ENCODE measurements at places on chromosomes 3 and 15.

DNA sequence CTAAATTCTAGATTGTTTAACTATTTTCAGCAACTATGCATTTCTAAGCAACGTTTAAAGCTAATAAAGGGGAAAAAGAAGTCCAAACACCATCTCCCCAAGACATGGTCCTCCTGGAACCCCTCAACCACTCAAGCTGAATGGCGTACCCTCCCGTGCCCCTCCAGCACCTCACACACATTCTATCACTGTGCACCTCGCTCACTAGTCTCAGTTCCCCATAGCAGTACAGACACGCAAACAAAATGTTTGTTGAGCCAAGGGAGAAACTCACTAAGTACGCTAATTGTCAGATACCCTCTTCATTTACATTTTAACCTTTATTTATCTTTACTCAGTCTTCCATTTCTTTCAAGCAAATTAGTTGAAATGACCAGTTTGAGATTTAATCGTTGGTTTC is 48.8 kb downstream of the ACAP2 start:
- DNase-seq, result no peak

- no peak for DNase-seq
Observed at GRCh38 chr15:54810031-54810430, 386.7 kb downstream of the RSL24D1 start.

DNA sequence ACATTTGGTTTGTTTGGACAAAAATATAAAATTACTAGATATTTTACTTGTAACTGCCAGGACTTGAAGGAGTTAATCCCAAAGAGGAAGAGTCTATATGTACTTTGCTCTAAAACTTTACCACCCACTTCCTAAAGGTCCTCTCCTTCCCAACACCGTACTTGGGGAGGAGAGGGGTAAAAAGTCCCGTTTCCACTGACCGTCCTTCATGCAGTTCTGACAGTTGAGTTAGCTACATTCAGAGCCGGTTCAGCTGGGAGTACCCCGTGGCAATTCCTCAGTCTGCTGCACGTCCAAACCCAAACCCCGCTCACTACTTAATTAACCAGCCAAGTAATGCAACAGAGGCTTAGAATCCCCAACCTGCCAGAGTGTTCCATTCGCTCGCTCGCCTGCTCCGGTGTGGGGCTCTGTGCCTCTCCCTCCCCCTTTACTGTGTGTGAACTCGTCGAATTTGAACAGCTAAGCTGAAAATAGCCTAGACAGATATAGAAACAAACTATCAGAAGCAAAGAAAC is 519.7 kb downstream of the FOXP1 start:
- no peak for DNase-seq

DNA sequence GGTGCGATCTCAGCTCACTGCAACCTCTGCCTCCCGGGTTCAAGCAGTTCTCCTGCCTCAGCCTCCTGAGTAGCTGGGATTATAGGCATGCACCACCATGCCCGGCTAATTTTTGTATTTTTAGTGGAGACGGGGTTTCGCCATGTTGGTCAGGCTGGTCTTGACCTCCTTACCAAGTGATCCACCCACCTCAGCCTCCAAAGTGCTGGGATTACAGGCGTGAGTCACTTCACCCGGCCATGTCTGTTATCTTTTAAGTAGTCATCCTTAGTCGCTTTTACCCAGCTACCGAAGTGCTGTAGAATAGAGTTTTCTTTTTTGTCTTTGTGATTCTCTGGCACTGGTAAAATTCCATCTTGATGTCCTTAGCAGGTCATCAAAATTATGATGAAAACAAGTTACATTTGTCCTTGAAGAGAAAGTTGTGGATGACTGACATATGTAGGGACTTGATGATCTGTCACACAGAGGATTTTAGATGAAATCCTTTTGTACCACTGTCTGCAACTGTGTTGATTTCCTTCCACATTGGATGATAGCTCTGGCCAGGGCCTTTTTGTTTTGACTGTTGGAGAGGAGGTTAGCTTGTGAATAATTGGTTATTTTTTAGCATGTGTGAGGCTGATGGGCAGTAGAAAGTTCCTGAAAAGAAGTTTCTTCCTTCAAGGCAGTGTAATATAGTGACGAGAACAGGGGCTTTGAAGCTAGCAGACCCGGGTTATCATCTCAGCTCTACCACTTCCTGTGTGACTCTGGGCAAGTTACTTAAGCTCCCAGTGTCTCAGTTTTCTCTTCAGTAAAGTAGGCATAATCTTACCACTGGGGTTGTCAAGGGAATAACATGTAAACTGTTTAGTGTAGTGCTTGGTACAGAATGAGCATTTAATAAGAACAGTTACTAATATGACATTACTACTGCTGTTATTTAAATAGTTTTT is 18.8 kb downstream of the ATG7 start:
- DNase-seq, result no peak

- no peak for DNase-seq
Observed at GRCh38 chr15:78944202-78944625, 632 bp downstream of the CTSH start.

Measured in RPMI8226 (cell line).